Progenitor cell of endocrine pancreas (in vitro differentiated cells): ENCODE measurements at places on chromosomes 13 and 19.
A peak's percentile ranks its signal among the peaks of the same experiment; 100 is the strongest.

GRCh38 chr13:93552596-93552995 is 326.0 kb downstream of the GPC6 start:
- peaks cover 15% of the 10 kb centered on the region for H3K4me1 ChIP-seq
- H3K36me3 ChIP-seq, result peaks cover 1% of the 10 kb centered on the region
- DNase-seq, result no peak
- H3K27ac ChIP-seq, result peak overlapping the region; percentile 67
- H3K27me3 ChIP-seq, result no peaks in the 10 kb centered on the region

GRCh38 chr13:93653776-93654175 is 427.2 kb downstream of the GPC6 start:
- H3K27ac ChIP-seq, result no peak overlapping the region
- no peaks in the 10 kb centered on the region for H3K27me3 ChIP-seq
- no peak for DNase-seq
- no peak overlapping the region for H3K4me3 ChIP-seq
- H3K36me3 ChIP-seq, result peaks cover 4% of the 10 kb centered on the region

GRCh38 chr19:45994456-45994997 is 740 bp upstream of the CCDC61 start:
- no peak for DNase-seq
- peaks cover 7% of the 10 kb centered on the region for H3K4me1 ChIP-seq
- H3K27ac ChIP-seq, result no peak overlapping the region
- H3K36me3 ChIP-seq, result peaks cover 1% of the 10 kb centered on the region
- peak overlapping the region; percentile 17 for H3K4me3 ChIP-seq

GRCh38 chr13:105608104-105608503 is 927.4 kb downstream of the EFNB2 start:
- no peak for DNase-seq
- H3K4me3 ChIP-seq, result no peak overlapping the region
- no peak overlapping the region for H3K27ac ChIP-seq
- peaks cover 9% of the 10 kb centered on the region for H3K4me1 ChIP-seq
- no peaks in the 10 kb centered on the region for H3K36me3 ChIP-seq

GRCh38 chr19:12346896-12347295 is 13.5 kb upstream of the ZNF563 start:
- no peak overlapping the region for H3K4me3 ChIP-seq
- no peak overlapping the region for H3K27ac ChIP-seq
- H3K4me1 ChIP-seq, result no peaks in the 10 kb centered on the region
- DNase-seq, result no peak
- H3K27me3 ChIP-seq, result no peaks in the 10 kb centered on the region
- H3K36me3 ChIP-seq, result peaks cover 55% of the 10 kb centered on the region

GRCh38 chr13:92436924-92437323 is 789.7 kb upstream of the GPC6 start:
- peaks cover 7% of the 10 kb centered on the region for H3K27me3 ChIP-seq
- DNase-seq, result no peak
- H3K36me3 ChIP-seq, result no peaks in the 10 kb centered on the region
- no peak overlapping the region for H3K27ac ChIP-seq
- H3K4me3 ChIP-seq, result no peak overlapping the region
- no peaks in the 10 kb centered on the region for H3K4me1 ChIP-seq
